ENCODE measurements at places on chromosomes 2 and 18.

- no peak for DNase-seq
Observed at GRCh38 chr18:48548921-48549320, 10.1 kb downstream of the CTIF start.

- no peak for DNase-seq
Observed at GRCh38 chr2:569681-570080, 107.5 kb downstream of the TMEM18 start.

GRCh38 chr18:26863921-26864497 lies 1.5 kb downstream of the AQP4 start:
- no peak for DNase-seq

DNA sequence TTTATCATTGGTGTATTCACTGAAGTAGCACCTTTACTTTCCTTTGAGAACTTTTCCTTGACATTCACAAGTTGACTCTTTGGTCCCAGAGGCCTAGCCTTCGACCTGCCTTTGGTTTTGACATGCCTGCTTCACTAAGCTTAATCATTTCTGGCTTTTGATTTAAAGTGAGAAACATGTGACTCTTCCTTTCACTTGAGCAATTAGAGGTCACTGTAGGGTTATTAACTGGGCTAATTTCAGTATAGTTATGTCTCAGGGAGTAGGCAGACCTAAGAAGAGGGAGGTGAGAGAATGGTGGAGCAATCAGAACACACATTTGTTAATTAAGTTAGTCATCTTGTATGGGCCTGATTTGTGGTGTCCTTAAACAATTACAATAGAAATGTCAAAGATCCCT lies 1040.7 kb upstream of the SLC39A10 start:
- no peak for DNase-seq

DNA sequence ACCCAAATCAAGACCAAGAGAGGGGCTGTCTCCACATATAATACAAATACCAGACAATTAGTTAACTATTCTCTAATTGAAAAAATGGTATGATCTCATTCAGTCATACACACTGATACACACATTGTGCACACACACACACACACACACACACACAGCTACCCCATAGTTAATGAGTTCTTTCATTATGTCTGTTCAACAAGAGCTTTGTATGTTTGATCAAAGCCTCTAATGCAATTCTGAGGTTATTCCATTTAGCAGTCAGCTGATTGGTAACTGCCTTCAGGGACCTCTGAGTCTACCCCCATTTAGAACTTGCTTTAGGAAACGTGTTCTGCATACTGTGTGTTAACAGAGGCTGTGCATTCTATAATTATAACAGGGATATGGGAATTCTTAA lies 741.4 kb upstream of the LRRTM4 start:
- no peak for DNase-seq

- DNase-seq: no peak
Observed at GRCh38 chr2:178479758-178480226, 465 bp upstream of the PLEKHA3 start.

- DNase-seq: no peak
Observed at GRCh38 chr2:101540518-101540917, 65.6 kb upstream of the RFX8 start.

DNA sequence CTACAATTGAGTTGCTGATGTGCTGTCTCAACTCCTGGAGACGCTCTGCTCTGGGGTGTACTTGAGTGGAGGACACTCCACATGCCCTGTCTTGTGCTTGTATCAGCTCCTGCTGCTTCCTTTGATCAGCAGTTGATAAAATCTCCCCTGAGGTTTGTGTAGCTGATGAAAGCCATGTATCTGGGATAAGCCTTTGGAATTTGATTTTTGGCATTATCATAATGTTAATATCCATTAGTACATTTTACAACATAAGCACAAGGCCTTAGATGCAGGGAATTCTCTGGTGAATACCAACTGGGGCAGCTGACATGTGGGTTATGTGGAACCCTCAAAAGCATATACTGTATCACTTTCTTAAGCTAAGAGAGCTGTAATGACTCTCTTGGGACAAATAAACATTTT lies 222.7 kb upstream of the ITGA4 start:
- DNase-seq: no peak

- no peak for DNase-seq
Observed at GRCh38 chr2:72010647-72011369, 136.9 kb downstream of the CYP26B1 start.

DNA sequence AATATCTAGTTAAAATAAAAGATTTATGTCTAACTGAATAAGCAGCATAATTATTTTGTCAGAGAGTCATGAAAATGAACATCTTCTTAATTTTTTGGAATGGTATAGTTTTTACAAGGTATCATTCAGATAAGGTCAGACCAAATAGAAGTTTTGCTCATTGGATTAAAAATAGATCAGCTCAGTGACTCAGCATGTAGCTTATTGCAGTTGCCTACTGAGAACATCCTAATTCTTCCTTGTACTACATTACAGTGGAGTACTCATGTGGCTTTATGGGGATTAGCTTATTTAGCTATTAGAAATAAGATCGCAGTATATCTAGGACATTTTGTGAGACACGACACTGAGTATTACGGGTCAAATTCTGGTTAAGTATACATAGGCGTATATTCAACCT lies 38.2 kb upstream of the PPM1B start:
- no peak for DNase-seq

- no peak for DNase-seq
Observed at GRCh38 chr2:79511320-79511951, 1.4 kb upstream of the CTNNA2 start.

DNA sequence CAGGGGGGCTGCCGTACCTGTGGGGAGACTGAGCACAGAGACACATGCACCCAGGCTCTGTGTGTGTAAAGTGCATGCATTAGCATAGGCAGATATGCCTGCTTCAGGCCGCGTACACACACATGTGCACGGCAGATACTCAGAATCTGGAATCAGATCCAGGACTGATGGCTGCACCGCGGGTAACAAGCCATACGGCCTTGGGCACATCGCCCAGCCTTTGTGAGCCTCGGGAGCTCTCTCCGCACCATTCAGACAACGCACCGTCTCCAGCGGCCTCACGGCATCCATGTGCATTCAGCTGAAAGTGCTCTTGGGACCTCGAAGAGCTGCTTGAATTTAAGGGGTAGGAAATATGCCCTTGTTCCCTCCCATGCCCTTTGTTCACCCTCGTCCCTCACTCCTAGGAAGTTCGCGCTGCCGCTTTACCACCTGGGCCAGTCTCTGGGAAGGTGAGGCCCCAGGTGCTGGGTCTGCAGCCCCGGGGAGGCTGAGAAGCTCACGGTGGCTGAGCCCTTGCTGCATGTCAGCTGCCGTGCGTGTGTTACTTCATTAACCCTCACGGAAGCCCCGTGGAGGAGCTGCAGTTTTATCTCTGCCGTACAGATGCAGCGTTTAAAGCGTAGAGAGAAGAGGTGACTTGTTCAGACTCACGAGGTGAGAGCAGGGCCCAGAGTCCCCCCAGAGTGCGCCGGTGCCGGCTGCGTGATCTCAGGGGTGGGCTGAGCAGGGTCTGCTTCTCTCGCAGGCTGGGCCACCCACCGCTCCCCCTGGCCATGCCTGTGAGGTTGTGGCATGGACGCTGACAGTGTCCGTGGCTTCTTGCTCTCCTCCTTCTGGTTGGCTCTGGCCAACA lies 377.7 kb upstream of the MYT1L start:
- DNase-seq: no peak

GRCh38 chr2:3639653-3640052 lies 18.3 kb upstream of the ALLC start:
- DNase-seq: no peak

- DNase-seq: no peak
Observed at GRCh38 chr2:46847185-46847710, 68.4 kb downstream of the MCFD2 start.

DNA sequence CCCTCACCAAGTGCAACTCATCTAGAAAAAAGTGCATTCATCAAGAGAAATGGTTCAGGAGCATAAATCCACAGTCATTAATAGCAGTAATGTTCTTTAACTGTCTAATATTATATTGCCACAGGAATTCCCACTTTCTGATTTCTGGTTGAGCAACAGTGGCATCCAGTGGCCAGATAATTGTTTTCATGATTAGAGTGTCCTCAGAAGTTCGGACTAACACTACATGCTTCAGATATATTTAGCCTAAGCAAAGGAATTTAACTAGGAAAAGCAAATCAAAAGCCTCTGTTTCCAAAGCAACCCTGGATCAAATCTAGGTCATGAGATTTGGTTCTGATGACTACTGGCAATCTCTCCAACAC lies 9.8 kb upstream of the ERBB4 start:
- DNase-seq: no peak

- DNase-seq: no peak
Observed at GRCh38 chr2:142100139-142100873, 30.5 kb downstream of the LRP1B start.

GRCh38 chr18:38695559-38696280 lies 1130.1 kb upstream of the CELF4 start:
- DNase-seq: no peak

- no peak for DNase-seq
Observed at GRCh38 chr2:126707191-126707590, 51.2 kb downstream of the GYPC start.

DNA sequence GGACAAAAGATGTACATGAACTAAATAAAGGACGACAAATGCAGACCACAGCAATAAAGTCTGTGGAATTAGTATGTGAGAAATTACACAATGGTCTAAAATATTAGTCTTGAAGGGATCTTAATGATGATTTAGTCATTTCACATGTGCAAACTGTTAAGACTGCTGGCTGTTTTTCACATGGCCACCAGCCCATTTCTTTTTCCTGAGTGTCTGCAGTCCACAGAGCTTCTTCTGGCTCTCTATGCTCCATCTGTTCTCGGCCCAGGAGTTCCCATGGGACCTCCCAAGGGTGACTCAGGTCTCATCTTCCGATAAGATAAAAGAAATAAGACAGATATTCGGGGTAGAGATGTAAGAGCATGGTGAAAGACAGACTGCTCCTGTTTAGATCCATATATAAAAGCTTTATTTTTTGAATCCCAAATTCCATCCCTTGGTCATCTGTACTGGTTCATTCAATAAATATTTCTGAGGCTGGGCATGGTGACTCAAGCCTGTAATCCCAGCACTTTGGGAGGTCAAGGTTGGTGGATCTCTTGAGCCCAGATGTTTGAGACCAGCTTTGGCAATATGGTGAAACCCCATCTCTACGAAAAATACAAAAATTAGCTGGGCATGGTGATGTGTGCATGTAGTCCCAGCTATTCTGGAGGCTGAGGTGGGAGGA lies 20.1 kb downstream of the IL1RL1 start:
- DNase-seq: no peak

GRCh38 chr2:31711737-31712136 lies 131.0 kb upstream of the SRD5A2 start:
- DNase-seq: no peak

- DNase-seq: no peak
Observed at GRCh38 chr2:168633895-168634294, 168.5 kb upstream of the NOSTRIN start.

DNA sequence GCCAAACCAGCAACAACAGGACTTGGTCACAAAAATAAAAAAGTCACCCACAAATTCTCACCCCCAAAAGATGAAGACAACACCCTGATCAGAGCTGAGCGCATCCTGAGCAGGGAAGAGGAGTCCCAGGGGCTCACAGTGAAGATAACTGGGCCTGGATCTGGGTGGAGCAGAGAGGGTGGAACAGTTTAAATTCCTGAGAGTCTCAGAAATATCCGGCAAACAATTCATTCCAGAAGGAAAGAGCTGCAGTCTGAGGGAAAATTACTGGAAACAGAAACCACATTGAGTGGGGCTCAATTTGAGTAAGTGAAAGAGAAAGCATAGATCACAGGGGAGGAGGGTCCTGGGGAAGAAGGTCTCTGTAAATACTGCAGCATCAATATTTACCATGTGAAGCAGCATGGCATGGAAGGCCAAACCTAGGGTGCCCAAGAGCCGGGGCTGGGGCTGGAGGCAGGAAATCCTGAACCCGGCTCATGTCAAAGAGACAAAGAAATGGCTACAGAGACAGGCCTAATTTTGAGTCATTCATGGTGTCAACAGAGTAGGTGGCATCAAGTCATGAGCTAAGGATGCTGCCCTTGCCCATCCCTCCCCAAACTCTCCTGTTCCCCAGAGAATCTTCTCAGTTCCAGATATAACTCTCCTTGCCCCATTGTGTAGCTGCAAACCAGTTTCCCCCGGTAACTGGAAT lies 61.4 kb upstream of the ZBTB7C start:
- no peak for DNase-seq

- DNase-seq: no peak
Observed at GRCh38 chr2:47313141-47313691, 89.7 kb upstream of the MSH2 start.

DNA sequence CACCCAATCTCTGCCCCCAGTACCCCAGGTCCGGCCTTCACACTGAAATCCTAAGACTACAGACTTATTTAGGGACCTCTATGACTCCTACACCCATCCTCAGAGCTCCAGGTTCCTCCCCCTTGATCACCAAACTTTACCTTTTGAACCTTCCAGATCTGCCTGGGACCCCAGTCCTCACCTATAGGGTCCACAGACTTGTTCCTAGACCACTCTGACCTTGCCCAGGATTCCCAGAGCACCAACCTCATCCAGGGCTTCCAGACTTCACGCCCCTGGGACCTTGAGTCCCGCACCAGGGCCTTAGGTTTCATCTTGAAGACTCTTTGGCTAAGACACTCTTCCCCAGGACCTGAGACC lies 462 bp downstream of the CHCHD5 start:
- no peak for DNase-seq

DNA sequence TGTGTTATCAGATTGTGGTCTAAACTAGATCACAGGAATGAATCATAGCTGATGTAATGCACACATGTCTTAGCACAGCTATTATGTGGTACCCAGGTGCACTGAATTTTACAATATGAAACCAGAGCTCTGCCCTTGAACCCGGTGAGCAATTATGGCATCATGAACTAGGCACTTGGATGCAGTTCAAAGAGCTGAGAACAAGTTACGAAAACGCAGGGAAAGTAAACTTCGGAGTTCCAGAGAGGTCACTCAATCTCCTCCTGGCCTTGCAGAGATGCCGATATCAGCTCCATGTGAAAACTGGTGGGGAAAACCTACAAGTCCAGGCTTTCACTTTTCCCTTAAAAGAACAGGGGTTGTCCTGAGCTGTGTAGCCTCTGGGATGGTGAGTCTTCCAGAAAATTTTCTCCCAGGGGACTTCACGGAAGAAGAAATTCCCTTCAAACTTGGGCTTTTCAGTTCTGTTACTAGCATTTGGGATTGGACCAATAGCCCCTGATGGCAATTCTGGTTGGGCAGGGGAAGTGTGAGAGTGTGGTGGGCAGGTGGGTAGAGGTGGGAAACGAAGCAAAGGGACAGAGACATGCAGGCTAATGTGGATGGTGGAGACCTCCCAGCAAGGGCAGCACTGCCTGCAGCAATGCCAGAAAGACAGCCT lies 71.1 kb upstream of the SH3BP4 start:
- DNase-seq: no peak

GRCh38 chr2:236321415-236321814 lies 57.2 kb upstream of the ASB18 start:
- DNase-seq: no peak

DNA sequence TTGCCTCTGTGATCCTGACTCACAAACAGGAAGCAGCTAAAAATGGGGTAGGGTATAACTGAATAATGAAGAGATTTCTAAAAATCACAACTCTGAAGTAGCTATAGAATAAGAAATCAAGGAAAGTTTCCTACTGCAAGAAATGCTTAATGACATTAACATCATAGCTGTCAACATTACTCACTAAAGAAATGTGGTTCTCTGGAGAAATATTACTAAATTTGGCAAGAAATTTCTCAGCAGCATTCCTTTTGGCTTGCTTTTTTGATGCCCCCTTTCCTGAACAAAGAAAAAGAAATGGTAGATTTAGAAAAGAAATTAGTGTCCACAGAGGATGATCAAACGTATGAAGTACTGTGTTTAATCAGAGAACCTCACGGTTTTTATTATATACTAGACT lies 9.5 kb downstream of the PRKRA start:
- no peak for DNase-seq

Measured in stimulated activated CD8-positive, alpha-beta memory T cell treated with anti-CD3 and anti-CD28 coated beads, Interleukin-2, amount 100 ng/mL, for 1 hour (primary cell).